ENCODE measurements at places on chromosomes 2 and 18. TPM values are rescaled to one million over a fixed set of nuclear protein-coding genes. Genes with fewer than 3 reads are reported as not detected.

UCN gene
- total RNA-seq = 3.9 TPM

- DNase-seq = no peak
These were observed 119.2 kb upstream of the HNRNPA3 start for GRCh38 chr2:177093371-177093770.

- DNase-seq = no peak
These were observed 48.9 kb downstream of the COPS8 start for GRCh38 chr2:237134321-237135230.

GPBAR1 gene
- 1.6 TPM for total RNA-seq

DNA sequence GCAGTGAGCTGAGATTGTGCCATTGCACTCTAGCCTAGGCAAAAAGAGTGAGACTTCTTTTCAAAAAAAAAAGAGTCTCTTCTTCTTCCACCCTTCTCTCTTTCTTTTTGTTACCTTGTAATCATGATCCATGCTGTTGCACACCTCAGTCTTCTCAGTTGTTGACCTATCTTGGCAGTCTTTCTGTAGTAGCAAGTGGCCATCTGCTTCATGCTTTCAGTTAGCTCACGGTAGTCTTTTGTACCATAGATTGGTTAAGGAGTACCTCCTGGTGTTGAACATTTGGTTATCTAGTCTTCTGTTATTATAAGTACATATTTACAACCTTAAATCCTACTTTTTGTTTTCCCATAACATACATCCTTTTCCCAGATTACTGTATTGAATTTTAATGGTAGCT is 3.1 kb downstream of the GORASP2 start:
- DNase-seq = no peak

DNA sequence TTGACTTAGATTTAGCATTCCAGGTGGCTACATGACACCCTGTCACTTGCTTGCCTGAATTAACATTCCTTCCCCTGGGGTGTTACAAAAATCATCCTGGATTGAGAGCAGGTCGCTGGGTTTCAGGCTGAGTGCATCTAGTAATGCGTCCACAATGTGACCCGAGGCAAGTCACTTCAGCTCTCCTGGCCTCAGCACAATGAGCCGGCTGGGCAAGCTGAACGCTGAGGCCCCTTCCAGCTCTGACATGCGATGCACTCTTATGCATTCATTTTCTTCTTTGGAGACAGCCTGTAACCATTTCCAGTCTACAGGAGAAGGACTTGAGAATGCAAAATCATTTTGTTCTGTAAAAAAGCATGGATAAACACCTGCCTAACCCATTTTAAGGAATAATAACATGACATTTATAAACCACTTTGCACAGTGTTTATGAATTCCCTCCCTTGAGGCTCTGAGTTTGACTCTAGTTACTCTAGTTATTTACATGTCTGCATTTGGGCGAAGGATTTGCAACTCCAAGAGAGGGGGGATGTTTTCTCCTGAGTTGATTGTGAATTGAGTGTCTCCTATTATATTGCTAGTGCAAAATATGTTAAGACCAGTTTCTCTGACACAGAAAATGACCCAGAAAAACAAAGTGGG is 63.0 kb upstream of the CPO start:
- no peak for DNase-seq

DNA sequence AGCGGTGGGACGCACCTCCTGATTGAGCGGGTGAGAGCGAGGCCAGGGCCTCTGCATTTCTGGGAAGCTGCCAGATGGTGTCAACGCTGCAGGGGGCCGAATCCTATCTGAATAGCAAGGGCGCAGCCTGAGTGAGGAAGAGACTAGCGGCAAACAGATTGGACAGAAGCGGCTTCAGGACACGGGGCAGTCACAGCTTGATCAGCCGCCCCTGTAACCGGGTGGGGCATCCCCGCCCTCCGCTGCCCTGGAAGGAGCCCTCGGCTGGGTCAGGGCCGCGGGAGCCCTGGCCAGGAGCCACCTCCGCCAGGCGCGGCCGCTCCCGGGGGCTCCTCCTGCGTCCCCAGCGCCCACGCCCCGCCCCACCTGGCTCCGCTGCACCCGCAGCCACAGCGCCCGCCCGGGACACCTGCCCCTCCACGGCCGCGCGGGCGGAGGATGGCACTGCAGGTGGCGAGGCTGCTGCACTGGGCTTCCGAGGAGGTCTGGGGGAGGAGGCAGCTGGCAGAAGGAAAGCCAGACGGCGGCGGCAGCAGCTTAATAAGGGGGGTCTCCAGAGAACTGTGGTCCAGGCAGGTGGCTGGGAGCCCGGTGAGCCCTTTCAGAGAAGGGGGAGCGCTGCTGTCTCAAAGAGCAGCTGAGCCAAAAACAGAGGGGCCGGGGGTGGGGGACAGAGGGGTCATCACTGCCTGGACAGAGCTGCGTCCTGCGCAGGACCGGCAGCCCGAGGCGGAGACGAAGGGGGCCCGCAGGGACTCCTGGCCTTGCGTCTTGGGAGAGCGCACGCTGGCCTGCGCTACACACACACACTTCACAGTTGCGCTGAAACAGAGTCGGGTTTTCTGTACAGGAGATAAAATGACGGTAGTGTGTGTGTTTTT is 18.8 kb upstream of the SOX11 start:
- DNase-seq = no peak

DNA sequence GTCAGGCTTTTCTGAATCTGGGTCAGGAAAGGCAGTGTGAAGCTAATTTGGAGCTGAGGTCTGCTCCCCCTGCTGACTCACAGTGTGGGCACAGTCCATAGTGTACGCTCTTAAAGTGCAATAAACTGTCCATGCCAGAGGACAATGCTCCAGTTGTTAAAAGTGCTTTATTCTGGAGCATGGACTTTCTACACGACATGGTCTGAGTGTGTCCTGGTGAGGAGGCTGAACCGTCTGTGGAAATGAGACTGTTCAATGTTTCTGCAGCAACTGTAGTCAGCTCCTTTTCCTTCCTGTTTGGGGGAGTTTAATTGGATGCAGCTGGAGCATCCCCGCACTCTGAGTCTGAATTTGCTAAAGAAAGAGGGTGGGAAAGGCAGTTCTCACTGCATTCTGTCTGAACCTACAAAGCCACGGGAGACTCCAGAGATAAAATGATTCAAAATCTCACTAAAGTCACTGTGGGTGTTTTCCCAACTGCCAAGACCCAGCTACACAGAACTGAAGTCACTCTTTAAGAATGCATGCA is 110.2 kb upstream of the TRIB2 start:
- DNase-seq = no peak

DNA sequence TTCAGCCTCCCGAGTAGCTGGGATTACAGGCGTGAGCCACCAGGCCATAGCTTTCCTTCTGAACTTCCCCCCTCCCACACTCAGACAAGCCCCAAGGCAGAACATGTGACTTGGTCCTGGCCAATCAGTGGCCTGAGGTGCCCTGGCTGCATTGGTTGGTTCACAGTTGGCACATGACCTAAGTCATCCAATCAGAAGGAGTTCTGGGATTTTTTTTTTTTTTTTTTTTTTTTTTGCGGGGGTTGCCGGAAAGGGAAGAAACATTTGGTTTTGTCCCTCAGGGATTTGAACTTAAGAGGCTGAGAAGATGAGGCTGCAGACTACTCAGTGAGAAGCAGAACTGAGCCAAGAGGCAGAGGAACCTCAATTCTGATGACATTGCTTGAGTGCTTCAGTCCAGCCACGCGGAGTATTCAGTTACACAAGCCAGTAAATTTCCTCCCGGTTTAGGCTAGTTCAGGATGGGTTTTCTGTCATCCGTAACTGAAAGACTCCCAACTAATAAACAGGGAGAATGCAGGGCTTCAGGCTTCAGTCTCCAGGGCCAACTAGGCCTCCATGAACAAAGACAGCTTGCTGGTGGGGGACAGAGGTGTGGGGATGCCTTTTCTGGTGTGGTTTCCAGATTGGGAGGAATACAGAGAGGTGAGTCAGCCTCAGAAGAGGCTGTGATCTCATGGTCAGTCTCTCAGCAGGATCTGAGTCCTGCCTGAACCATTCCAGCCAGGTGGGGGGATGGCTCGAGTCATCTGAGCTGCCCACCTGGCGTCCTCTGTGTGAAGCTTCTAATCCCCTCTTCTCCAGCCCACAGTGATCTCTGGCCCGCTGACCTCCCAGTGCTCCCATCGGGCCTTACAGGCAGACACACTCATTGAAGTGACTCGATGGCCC is 9.2 kb downstream of the PTMA start:
- no peak for DNase-seq

- DNase-seq = no peak
These were observed 184.0 kb downstream of the CELF4 start for GRCh38 chr18:37381554-37381953.

AQP12B gene
- not detected for total RNA-seq

- no peak for DNase-seq
These were observed 748.9 kb upstream of the NXPH2 start for GRCh38 chr2:139529080-139529479.

GRCh38 chr2:98773169-98773568 is 42.2 kb upstream of the MGAT4A start:
- no peak for DNase-seq

- peak; percentile 63 for DNase-seq
These were observed 33.6 kb downstream of the MAL start for GRCh38 chr2:95058989-95059641.

LOXHD1 gene
- total RNA-seq = 0.30 TPM

DNA sequence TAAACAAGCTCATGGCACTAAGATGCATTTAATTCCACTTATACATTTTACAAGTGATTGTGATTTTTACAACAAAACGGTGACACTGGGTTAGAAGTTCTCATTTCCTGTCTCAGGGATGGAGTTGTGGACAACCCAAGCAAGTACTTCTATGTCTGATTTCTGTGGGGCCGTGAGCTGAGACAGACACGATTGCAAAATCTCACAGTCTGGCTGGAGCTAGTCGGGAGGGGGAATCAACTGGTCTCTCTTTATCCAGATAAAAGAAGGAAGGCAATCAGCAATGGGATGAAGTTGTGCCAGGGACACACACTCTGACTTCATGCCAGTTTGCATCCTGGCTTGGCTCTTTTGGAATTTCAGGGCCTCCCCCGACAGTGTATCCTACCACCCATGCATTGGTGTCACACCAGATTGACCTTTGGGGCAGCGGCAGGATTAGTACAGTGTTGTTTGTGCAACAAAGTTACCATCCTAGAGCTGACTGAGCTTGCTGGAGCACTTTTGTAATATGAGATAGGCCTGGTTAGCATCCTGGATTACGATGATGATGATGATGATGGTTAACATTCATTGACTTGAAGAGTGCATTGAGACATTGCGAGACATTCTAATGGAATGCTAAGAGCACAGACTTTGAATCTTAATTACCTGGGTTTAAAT is 98.8 kb downstream of the CTAGE1 start:
- no peak for DNase-seq

Data from suprapubic skin (tissue), 4 donors.